ENCODE measurements at places on chromosomes 5 and 9.
A peak's percentile ranks its signal among the peaks of the same experiment; 100 is the strongest.

DNA sequence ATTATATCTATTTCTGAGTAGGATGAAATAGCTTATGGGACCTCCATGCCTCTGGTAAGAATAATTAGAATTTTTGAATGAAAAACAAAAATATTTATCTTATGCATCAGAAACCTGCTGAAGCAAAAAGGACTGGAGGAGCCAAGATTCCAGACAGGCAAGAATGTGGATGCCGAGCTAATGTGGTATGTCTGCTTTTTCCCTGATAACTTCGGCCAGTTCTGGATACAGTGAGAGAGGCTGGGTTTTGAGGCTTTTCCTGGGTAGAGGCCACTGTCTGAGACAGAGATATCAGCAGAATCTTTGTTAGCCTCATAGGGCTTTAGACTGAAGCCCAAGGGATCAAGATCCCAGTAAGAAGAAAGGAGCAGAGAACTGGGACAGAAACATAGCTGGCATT lies 5.2 kb upstream of the CTNND2 start:
- no peak for DNase-seq

DNA sequence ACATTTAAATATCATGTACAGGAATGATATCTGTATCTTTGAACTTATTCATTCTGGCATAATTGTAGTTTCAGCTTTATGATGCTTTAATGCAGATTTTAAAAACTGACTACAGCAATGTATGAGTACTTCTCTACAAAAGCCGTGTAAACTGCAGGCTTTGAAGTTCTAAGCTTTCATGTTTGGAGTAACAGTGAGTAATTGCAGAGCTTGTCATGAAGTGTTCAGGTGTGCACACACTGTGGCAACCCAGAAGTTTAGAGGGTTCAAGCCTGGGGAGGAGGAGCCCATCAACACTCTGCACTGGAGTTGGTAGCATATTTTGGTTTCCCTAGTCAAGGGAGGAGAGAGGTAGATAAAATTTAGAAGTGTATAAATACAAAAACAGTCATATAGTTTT lies 130.9 kb downstream of the CD180 start:
- no peak for DNase-seq

DNA sequence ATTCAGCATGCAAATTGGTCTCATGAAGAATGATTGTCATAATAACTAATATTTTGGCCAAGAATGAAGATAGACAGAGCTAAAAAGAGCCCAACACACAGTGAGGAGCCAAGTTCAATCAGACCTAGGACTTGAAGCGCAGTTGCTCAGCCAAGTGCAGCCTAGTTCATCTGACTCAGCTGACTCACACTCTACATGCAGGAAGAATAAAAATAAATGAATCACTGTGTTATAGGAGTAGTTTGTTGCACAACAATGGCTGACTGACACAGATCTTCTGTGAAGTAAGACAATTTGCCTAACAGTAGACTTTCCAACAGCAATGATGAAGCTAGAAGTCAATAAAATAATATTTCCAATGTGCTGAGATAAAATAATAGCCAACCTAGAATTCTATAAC lies 261.5 kb downstream of the CEMIP2 start:
- no peak for DNase-seq

GRCh38 chr5:123671042-123671441 lies 159.1 kb downstream of the CSNK1G3 start:
- DNase-seq: no peak

DNA sequence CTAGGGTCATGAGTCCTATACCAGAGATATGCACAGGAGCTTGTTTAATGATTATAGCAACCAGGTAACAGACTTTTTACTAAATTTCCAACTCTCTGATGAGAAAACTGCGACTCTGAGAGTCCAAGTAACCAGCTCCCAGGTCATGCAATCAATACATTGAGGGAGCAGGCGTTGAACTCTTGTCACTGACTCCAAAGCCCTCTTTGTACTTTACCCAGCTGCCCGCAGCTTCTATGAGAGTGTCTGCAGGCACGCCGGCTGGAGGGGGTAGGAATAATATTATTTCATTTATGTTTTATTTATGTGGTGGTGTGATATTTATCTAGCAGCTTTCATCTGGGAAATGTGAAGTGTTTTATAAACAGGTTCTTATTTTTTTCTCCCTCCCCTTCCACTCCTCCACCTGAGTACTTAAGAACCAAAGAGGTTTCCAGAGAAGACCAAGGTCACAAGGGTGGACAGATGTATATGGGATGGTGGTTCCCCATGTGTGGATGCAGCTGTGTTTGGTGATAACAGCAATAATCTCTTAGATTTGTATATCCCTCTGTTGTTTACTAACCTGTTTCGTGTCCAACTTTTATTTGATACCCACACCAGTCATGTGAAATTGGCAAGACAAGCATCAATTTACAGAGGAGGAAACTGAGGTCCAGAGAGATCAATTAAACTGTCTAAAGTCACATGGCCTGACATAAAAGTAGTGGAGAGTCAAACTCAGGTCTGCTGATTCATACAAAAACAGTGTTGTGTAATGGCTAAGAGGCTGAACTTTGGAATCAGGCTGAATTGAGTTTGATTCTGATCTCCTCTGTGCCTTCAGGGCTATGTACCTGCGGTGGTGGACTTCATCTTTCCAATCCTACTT lies 140.2 kb upstream of the TRIM32 start:
- DNase-seq: no peak

- no peak for DNase-seq
Observed at GRCh38 chr9:17847908-17848307, 269.0 kb downstream of the SH3GL2 start.

DNA sequence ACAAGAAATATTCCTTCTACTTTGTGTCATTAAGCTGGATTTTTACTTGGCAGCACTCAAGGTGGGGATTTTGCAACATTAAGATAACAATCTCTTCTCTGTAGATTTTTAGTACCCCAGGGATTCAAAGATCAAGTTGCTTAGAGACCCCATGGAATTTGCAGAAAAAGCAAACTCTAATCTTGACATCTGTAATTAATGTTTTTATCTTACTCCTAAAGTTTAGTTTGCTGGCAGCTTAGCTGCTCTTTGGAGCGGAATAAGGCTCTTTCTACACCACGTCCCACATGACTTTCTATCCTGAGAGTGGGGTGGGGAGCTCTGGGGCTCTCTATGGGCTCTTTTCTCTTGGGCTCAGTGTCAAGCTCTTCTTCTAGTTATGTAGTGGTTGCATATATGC lies 21.7 kb upstream of the SPDL1 start:
- DNase-seq: no peak

GRCh38 chr9:128003966-128004604 lies 23.3 kb upstream of the EEIG1 start:
- no peak for DNase-seq

GRCh38 chr9:131585375-131585774 lies 40.1 kb downstream of the PRRT1B start:
- peak; percentile 14 for DNase-seq

GRCh38 chr5:131303537-131303936 lies 39.7 kb downstream of the CDC42SE2 start:
- no peak for DNase-seq

DNA sequence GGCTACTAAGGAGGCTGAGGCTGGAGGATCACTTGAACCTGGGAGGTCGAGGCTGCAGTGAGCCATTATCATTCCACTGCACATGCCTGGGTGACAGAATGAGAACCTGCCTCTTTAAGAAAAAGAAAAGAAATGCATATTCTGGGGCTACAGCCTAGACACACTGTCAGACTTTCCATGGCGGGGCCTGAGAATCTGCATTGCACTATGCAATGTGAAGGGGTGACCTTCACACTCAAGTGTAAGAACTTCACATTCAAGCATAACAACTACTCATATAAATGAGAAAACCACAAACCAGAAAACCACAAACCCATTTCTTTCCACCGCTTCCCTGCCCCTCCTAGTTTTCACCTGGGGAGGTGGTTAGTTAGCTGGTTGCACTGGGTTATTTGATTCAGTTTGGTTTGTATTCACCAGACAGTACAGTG lies 18.0 kb upstream of the FBP2 start:
- no peak for DNase-seq

GRCh38 chr5:160960592-160960991 lies 108.6 kb upstream of the ATP10B start:
- DNase-seq: no peak

GRCh38 chr9:38138276-38138675 lies 69.2 kb upstream of the SHB start:
- DNase-seq: no peak

- no peak for DNase-seq
Observed at GRCh38 chr9:92100237-92100911, 14.8 kb downstream of the SPTLC1 start.

GRCh38 chr5:150665044-150665443 lies 4.0 kb downstream of the MYOZ3 start:
- no peak for DNase-seq

DNA sequence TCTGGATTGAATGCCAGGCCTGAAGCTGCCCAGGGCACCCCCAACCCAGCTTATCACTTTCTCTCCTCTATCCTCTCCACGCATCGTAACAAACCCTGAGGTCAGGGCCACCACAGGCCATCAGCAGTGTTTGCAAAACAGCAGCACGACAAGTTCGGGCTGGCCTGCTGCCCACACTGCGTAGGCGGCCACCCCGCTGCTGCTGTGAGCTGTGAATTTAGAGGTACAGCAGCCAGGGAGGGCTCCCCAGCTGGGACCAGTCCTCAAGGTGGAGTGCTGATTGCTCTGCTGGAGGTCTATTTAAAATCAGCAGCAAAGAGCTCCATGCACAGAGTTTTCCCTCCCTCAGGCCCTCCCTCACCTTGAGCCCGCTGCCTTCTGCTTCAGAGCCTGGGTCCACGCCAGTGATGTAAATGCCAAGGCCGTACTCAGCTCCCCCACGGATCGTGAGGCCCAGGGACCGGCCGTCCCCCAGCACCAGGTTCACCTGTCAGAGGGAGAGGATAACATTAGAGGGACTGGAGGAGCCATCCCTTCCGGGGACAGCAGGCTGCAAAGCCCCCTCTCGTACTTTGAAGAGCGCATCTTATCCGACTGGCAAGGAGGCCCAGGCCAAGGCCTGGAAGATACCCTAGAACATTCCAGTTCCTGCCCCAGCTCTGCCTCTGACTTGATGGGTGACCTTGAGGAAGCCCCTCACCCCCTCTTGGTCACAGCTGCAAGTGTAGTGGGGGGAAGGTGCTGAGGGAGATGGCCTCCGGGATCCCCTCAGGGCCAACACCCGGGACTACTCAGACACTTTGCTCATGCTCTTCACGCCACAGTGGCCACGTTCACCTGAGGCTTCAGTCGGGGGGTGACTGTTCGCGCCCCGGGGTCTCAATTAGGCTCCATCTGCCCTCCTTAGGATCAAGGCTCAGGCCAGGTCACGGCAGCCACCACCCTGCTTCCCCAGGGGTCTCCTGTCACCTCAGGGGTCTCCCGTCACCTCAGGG lies 39.1 kb downstream of the WHRN start:
- no peak for DNase-seq

DNA sequence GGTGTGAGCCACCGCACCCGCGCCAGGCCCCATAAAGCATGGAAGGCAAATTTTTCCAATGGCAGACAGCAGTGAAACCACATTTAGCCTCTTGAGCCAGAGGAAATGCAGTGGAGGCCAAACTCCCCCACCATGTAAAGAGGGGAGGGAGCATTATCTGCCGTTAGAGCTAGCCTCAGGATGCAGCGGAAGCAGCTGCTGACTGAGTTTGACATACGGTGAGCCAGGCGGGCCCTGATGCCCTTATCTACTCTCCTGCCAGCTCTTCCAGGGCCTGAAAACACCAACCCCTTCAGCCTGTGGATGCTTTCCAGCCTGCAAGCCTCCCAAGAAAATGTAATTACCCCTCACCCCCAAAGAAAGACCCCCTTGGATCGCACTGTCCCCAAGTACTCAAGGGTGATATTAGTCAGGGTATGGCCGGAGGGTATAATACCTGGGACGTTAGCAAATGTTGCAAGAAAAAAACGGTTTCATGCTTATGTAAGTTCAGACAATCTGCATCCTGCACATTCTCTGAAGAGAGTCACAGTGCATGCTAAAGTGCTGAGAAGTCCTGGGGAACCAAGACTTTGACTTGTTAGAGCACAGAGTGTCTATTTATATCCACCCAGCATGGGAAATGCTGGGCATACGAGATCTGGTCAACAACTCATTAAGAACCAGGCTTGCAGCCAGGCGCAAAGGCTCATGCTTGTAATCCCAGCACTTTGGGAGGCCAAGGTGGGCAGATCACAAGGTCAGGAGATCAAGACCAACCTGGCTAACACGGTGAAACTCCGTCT lies 11.3 kb upstream of the GGTA1 start:
- no peak for DNase-seq

- no peak for DNase-seq
Observed at GRCh38 chr9:22039258-22039657, 30.2 kb upstream of the CDKN2B start.

GRCh38 chr5:22465177-22465576 lies 388.0 kb downstream of the CDH12 start:
- no peak for DNase-seq

GRCh38 chr5:10892911-10893215 lies 131.8 kb upstream of the DAP start:
- no peak for DNase-seq

DNA sequence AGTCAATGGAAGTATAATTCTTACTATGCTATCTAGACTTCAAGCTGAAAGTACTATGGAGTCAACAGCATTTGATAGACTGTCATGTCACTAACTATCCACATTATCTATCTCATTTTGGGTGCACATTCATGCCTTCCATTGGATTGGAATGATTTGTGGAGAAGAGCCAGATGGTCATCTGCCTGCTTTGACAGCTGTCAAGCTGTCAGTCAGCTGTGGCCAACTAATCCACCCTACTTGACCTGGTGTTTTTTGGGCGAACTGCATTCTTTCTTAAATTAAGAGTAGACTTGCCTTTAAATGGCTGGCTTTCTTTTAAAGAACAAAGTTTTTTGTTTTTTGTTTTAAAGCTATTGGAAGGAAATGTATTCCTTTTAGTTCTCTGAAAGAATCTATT lies 151.5 kb downstream of the DCP2 start:
- DNase-seq: no peak

DNA sequence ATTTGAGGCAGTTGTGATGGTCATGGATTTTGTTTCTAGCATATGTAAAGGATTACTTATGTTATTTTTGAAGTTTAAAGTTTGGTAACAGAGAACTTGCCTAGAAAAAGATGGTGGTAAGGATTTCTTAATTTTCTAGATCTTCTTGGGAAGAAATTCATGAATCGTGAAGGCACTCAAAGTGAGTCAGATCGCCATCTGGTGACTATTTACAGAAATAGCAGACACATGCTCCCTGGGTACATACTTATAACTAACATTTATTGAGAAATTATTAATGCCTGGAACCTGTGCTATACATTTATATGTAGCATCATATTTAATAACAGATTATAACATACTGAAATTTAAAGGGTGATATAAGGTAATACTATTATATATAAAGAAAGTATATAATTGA lies 299.7 kb downstream of the IZUMO3 start:
- no peak for DNase-seq

DNA sequence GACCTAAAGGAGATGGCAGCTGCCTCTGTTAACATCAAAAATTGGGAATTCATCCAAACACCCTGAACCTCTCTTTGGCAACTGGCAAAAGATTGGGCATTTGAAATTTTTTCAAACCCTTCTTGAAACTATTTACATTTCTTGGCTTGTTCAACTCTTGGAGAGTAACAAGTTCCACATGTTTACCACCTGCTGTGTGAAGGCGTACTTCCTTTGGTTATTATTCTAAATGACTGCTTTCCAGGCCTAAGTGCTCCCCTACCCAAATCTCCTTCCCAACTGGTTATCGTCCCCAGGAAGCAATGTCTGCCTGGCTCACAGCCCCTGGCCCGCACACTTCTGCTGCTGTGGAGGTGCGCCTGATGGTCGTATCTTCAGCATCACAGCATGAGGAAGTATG lies 422.7 kb downstream of the DMAC1 start:
- DNase-seq: no peak

All from stimulated activated CD8-positive, alpha-beta memory T cell treated with anti-CD3 and anti-CD28 coated beads, Interleukin-4, amount 100 ng/mL, for 1 hour (primary cell).